Activated CD8-positive, alpha-beta memory T cell treated with anti-CD3 and anti-CD28 coated beads for 1 hour (primary cell): ENCODE measurements at places on chromosomes 13 and 19.

GRCh38 chr13:44718467-44718866 lies 142.3 kb upstream of the TSC22D1 start:
- DNase-seq = no peak

- DNase-seq = no peak
Measured at GRCh38 chr13:27842571-27842970, 50.3 kb downstream of the GSX1 start.

DNA sequence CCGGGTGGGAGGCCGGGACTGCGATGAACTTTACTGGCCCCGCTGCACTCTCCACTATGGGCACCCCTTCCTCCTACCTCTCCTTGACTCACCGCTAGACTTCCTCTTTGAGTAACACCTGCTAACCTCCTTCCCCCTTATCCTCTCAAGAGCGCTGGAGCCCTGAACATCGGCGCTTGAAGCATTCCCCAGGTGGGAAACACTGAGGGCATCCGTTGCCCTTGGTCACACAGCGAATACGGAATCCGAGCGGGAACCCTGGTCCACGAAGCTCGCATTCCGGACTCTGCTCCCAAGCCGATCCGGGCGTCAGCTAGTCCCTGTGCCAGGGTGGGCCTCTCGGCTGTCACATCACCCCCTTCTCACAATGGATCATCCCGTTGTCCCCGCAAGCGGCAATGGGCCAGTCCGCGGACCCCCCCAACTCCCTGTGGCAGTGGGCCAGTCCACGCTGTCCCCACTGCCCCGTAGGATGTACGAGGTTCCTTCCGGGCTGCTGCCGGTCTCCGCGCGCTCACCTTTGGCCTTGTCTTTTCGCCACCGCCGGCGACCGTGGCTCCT lies 4.2 kb downstream of the LIPE start:
- peak; percentile 22 for DNase-seq

- no peak for DNase-seq
Measured at GRCh38 chr19:33554391-33554790, 32.8 kb upstream of the PEPD start.

- DNase-seq = no peak
Measured at GRCh38 chr19:4373601-4374497, 26.5 kb downstream of the SH3GL1 start.

GRCh38 chr19:35383536-35383935 lies 12.7 kb downstream of the GPR42 start:
- no peak for DNase-seq

DNA sequence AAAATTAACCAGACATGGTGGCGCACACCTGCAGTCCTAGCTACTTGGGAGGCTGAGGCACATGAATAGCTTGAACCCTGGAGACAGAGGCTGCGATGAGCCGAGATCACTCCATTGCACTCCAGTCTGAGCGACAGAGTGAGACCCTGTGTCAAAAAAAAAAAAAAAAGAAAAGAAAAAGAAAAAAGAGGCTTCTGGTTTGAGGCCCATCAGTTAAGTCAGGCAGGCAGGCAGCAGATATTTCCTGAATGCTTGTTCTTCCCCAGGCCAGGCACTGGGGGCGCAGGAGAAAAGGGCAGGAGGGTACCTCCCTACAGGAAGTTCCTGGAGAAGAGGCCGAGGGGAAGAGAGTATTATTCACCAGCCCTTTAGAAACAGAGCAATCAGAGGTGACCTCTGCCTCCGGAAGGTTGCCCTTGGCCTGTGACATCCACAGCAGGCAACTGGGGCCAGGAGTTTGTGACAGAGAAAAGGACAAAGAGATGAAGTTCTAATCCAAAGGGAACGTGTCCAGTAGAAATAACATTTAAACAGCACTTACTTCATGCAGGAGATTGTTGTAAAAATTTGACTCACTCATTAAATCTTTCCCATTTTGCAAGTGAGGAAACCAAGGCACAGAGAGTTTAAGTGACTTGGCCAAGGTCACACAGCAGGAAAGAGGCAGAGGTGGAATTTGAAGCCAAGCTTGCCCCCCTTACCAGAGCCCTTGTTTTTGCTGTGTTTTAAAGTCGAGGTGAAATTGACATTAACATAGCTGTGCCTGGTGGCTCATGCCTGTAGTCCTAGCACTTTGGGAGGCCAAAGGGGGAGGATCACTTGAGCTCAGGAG lies 4.3 kb upstream of the RLN3 start:
- no peak for DNase-seq

GRCh38 chr13:34863360-34864135 lies 78.5 kb upstream of the NBEA start:
- no peak for DNase-seq

DNA sequence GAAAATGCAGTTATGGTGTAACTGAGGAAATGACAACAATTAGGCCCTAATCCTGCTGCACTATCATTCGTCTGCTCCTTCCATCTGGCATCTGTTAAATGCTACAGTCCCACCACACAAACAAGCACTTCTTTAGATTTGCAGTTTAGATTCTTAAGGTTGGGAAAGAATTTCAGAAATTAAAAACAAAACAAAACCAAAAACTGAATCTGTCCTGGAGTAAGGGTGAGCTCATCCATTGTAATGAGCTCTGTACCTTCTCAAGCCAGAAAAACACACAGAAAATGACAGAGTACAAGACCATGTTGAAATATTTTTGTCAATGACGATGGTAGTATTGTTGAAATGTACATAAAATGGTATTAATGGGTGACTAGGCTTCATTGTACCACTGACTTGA lies 28.3 kb downstream of the SMAD9 start:
- DNase-seq = no peak

GRCh38 chr13:47621931-47622330 lies 379.1 kb downstream of the SUCLA2 start:
- no peak for DNase-seq

DNA sequence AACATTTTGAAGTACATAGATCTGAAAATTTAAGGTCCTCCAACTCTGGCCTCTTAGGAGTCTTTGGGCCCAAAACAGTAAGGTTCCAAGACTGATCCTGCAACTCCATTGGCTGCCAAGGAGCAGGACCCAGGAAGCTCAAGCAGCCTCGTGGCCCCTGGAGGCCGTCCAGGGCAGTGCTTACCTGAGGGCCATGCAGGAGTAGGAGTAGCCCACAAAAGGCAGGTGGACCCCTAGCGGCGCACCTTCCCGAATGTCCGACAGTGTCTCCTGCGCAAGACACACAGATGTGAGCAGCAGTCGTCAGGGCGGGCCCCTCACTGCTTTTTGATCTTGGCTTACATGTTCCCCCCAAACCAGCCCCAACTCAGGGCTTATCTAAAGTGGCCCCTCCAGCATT lies 5.7 kb upstream of the SIX5 start:
- DNase-seq = no peak

DNA sequence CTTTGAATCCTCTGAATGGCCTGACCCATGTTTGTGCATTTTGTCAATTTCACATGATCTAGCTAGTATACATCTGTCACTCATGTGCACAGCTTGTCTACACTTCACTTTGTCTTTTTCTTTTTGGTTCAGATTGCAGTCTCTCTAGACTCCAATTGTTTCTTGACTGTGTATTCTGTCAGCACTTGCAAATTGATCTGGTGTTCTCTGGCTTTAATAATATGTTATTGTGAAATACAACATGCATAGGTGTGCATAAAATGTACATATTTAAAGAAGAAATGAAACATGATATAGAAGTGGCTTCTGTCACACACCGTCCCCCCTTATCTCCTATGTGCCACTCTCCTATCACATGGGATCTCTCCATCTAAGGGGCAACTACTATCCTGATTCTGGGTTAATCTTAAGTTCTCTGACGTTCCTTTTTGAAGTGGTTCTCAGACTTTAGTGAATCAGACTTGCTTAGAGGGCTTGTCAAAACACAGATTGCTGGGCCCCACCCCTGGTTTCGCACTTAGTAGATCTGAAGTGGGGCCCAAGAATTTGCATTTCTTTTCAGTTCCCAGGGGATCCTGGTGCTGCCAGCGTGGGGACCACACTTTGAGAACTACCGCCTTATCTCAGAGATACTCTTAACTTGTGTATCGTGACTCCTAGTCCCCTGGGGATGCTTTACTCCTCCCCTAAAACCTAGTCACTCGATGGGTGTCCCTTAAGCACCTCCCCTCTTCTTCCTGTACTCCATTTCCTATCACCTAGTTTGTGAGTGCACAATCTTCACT lies 5.8 kb downstream of the KRTDAP start:
- no peak for DNase-seq

DNA sequence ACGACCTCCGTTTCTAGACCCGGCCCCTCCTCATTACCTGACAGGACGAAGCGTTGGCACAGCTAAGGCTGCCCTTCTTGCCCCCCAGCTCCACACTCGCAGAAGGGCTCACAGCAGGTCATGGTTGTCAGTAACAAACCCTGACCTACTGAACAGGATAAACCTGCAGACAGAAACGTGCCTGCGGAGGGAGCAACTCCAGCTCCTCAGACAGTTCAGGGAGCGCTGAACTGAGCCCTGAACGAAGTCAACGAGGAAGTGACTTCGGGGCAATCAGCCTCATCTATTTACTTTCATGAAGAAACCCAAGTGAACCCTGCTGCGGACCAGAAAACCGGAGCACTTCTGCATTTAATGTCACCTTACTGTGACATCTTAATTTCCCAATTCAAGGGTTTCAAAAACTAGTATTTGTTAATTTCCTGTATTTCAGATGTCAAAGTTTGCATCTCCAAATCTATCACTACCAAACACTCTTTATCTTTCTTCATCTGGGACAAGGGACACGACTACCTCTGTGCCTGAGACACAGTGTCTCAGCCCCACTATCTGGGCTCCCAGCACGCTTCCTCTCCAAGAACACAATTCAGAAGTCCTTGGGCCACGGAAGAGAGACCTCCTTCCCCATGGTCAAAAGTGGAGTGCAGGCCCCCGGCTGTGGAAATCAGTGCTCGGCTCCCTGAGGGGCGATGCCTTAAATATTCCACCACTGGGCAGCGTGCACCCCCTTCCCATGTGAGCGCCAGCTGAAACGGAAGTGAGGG lies 40.2 kb downstream of the CARS2 start:
- DNase-seq = no peak

GRCh38 chr19:5369962-5370367 lies 29.4 kb upstream of the PTPRS start:
- DNase-seq = peak; percentile 15

DNA sequence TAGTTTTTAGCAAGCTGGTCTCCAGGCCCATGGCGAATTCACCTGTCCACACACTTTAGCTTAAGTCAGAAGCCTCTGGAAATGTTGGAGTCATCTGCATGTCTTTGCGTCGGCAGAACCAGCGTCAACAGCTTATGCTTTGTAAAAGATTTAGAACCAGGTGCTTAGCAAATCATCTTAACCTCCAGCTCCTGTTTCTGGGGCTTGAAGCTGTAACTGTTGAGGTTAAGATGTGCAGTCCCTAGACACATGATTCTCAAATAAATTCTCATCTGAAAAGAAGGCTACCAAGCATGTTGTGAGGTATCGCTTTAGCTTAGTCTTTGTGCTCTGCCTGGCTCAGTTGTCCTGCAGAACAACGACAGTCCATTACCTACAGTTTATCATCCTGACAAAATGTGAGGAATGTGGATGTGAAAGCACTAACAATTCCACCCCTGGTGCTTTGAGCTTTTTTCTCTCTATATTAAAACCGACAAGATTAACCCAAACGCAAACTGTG lies 4.4 kb downstream of the EFNB2 start:
- DNase-seq = no peak

- no peak for DNase-seq
Measured at GRCh38 chr13:99071666-99072065, 93.8 kb upstream of the DOCK9 start.

DNA sequence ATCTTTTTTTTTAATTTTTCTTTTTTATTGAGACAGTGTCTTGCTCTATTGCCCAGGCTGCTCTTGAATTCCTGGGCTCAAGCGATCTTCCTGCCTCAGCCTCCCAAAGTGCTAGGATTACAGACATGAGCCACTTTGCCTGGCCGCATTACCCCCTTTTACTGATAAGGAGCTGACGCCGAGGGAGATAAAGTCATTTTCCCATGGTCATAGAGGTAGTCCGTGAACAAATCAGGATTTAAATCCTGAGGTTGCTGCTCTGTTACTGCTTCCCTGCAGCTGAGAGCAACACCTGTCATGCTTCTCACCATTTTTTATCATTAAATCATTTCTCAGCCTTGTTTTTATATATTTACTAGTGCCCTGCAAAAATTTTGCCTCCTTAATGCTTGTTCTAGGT lies 7.4 kb downstream of the CYSLTR2 start:
- DNase-seq = no peak

- no peak for DNase-seq
Measured at GRCh38 chr13:114298866-114299265, 15.4 kb upstream of the CHAMP1 start.

GRCh38 chr19:45848922-45849321 lies 14.0 kb downstream of the SYMPK start:
- DNase-seq = no peak

DNA sequence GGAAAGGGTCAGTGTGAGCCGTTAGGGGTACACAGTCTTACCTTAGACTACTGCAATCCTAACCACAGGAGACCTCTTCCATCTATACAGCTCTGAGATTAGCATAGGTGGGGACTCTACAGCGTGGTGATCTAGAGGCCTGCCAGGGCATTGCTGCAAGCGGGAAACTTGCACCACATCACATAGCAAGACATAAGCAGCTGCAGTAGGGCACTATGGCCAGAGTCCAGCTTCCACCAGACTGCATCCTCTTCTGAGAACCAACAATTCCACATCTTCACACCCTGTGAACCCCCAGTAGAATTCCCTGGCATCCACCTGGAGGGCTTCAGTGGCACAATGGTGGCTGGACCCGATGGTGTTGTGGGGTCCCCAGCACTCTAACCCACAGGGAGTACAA lies 1564.3 kb upstream of the PRR20A start:
- DNase-seq = no peak

DNA sequence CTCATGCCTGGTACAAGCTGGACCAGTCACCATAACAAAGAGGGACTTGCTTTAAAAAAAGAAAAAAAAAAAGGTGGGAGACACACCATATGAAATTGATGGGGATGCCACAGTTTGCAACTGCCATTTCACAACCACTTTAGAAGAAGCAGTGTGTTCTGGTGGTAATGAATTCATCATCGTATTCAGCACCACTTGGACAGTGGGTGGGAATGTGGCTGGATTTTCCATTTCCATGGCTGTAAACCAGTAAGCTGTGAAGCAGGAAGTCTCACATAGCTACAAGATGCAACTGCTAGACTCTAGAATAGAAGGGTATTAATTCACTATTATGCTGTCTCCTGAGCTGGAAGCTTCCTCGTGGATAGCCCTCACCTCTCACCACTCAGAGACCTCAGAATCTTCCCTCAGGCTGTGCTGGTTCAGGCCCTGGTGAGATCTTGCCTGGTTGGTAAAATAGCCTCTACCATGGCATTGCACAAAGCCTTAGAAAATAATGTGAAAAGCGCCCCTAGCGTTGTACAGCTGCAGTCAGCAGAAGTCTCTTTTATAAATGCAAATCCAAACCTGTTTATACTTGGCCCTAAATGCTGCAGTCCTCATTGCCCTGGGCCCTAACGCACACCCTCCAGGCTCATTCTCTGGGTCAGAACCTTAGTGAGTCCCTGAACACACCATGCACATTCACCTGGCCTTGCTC lies 150.7 kb downstream of the KCTD15 start:
- DNase-seq = no peak

- no peak for DNase-seq
Measured at GRCh38 chr19:48749571-48750198, 2.8 kb downstream of the FUT1 start.

GRCh38 chr19:53192771-53193534 lies at the start of gene ZNF665:
ZNF665 (minus strand) TSS chr19:53193358; CDS start chr19:53182898, 10,460 bp downstream.
- peak; percentile 63 for DNase-seq
